HEK293T (cell line): ENCODE measurements at places on chromosomes 6 and 20.

GRCh38 chr6:96468281-96468680 is 53.3 kb upstream of the UFL1 start:
- DNase-seq = no peak

DNA sequence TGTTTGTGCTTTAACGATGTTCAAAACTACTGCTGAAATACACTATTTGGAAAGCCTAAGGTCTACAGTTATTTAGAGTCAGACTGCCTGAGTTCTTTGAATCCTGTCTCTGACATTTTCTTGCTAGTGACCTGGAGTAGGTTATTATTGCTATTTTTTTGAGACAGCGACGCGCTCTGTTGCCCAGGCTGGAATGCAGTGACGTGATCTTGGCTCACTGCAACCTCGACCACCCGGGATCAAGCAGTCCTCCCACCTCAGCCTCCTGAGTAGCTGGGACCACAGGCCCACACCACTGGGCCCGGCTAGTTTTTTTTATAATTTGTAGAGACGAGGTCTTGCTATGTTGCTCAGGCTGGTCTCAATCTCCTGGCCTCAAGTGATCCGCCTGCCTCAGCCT is 96.6 kb downstream of the TIAM2 start:
- DNase-seq = no peak

DNA sequence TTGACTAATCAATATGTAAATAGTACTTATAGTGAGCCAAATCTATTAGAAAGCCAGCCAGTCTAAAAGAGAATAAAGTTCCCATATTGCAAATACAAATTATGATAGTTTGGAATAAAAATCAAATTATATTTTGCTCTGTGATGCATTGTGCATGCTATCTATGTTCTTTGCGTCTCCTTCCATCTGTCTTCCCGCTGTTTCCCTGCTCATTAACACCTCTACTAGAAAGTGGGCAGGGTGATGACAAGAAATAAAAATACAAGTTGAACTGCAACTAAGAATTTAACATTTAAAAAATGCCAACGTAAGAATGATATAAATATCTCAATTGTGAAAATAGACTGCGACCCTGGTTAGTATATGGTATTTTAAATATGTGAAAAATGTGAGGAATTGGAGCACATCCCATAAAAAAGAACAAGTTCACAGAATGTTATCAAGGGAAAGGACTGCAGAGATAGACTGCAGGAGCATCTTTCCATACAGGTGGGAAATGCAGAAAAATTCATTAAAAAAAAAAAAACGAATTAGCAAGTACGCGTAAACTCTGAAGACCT is 157.6 kb upstream of the PDE7B start:
- DNase-seq = no peak

- no peak for DNase-seq
Measured at GRCh38 chr20:25082498-25082873, 545 bp upstream of the VSX1 start.

DNA sequence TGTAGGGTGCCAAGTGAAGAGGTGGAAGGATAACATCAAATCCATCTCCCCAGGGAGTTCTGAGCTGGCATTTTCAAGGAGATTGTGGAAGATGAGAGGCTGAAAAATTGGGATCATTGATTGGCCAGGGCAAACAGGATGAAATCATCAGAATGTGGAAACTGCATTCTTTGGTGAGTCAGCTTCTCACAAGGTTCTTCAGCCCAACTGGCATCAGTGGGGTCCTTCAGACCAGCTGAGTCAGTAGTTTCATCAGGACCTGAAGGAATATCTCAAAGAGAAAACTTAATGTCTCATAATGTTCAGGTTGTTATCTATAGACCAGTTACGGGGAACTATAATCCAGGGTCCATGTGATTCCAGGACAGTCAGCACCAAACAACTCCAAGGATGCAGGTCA is 195.8 kb downstream of the HAO1 start:
- no peak for DNase-seq

DNA sequence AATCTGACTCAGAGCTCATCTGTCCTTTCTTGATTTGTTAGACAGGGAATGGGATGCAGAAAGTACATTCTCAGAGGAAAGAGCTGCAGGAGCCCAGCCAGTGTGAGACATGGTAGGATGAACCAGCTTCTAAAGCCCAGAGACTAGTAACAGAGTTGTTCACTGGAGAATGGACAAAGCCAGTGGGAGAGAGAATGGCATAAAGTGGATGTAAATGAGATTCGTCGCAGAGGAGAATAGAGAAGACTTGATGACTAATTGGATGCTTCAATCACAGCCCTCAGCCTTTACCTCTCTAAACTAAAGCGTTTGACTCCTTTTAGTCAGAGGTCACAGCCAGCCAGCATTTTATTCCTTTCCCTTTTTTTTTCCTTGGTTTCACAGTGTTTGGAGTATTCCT is 25.5 kb upstream of the L3MBTL3 start:
- no peak for DNase-seq

DNA sequence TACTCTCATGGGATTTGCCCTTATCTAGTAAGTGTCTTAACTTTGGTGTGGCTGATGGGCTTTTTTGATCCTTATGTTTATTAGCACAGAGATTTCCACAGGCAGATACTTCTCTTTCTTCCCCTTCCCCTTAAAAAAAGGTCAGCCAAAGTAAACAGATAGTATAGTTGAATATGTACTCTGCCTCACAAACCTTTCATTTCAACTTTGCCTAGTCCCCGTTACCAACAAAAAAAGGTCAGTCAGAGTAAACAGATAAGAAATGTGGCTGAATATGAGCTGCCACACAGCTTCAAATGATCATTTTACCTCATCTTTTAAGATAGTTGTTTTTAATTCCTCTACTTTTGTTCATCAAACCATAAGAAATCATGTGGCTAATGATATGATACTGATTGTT is 34.1 kb upstream of the SLC35D3 start:
- no peak for DNase-seq
